NT2/D1 (cell line): ENCODE measurements at places on chromosomes 7 and 10.

DNA sequence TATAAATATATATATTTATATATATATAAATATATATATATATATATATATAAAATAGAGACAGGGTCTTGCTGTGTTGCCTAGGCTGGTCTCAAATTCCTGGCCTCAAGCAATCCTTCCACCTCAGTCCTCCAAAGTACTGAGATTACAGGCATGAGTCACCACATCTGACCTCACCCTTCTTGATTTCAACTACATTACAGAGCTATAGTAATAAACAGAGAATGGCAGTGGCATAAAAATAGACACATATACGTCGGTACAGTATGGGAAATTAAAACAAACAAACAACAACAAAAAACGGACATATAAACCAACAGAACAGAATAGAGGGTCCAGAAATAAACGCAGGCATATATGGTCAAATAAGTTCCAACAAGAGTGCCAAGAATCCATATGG is 77.6 kb upstream of the PPP1R3A start:
- no peak for DNase-seq

- no peak for DNase-seq
Observed at GRCh38 chr10:101666083-101666482, 28.9 kb downstream of the FBXW4 start.

DNA sequence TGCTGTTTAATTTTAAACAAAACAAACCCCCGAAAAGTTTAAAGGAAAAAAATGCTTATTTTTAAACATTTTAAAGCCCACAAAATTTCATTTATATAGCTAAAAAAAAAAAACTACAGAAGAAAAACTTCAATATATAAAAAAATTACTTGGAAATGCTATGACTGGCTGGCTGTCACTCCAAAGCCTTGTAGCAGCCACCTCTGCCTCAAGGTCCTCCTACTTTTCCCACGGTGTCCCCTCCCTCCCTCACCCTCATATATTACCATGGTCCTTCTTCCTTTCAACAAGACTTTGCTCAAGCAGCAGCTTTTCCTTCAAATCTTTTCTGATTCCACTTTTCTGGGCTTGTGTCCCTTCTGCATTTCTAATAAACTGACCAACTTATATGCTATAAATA is 122.0 kb downstream of the TPK1 start:
- no peak for DNase-seq

DNA sequence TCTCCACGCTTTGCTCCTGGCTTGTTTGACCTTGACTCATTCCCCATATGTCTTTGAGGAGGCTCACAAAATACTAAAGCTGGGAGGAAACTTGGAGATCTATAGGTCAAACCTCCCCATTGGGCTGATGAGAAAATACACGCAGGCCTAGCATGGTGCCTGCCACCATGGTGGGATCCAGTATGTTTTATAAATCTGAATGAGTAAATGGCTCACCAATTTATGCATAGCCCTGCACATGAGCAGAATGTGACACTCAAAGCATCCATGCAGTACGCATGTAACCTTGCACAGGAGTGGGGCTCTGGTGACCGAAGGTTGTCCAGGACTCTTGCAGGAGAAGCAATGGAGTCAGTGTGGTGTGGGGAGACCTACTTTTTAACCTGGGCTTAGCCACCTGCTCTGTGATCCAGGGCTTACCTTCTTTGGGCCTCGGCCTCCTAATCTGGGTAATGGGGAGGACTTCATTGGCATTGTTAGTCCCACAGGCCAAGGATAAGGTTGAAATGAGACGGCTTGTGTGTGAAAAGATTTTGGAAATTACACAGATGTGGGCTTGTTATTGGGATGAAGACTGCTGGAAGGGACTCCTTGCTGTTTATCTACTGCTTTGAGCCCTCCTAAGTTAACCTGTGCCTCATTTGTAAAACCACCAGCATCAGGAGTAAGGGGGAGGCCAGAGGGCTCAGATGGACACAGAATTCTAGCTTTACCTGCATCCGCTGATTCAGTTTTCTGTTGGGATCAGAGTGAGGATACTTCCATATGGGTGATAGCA is 58.4 kb downstream of the ADCYAP1R1 start:
- no peak for DNase-seq

DNA sequence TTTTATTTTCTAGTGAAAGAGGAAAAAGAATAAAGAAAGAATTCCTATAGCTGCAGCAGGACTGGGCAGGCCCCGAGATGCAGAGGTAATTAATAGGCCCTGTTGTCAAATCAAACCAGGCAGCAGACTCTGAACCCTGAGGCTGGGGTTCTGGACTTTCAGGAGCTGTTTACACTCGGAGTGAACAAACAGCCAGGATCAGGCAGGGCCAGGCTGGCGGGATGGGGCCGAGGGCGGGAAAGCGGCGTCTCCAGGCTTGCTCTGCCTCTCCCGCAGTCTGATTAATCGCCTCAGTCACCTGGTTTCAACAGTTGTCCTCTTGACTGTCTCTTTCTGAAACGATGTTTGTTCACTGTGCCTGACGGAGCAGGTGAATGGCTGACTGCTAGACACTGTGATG is 675.4 kb upstream of the FOXK1 start:
- DNase-seq: no peak

DNA sequence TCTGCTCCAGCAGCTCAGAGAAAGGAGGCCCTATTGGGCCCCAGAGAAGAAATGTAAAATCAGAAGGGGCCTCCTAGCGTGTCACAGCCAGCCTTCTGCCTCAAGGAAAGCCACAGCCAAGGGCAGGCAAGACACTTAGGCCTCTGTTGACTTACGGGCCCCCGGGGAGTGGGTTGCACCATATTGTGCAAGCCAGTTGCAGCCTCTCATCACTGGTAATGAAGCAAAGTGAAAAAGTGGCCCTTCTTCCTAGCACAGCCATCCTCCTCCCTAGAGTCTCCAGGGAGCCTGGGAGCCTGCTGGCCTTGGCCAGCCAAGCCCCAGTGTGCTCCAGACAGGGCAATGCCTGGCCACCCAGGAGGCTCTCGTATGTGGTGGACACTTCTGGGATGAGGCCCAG is 56.2 kb upstream of the GDF10 start:
- DNase-seq: no peak

GRCh38 chr7:124751027-124751426 is 14.6 kb downstream of the GPR37 start:
- DNase-seq: no peak

GRCh38 chr7:108805808-108806397 is 236.2 kb downstream of the DNAJB9 start:
- peak; percentile 38 for DNase-seq

DNA sequence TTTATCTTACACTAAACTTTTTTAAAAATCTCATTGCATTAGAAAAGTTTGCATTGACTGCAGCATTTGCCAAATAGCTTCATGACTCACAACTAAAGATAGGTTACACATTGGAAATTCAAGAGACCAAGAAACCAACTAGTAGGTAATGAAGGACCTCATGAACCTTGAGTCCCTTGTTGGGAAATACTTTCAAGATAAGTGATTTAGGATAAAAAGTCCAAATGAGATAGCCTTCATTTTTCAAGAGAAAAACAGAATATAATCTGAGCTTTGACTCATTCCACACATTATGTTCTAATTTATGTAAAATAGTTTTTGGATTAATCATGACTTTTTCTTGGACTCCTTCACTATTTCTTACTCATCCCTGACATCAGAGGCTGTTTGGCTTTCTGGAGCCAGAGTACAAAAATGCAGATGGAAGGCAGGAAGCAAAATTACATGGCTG is 13.1 kb upstream of the LIPF start:
- DNase-seq: no peak

DNA sequence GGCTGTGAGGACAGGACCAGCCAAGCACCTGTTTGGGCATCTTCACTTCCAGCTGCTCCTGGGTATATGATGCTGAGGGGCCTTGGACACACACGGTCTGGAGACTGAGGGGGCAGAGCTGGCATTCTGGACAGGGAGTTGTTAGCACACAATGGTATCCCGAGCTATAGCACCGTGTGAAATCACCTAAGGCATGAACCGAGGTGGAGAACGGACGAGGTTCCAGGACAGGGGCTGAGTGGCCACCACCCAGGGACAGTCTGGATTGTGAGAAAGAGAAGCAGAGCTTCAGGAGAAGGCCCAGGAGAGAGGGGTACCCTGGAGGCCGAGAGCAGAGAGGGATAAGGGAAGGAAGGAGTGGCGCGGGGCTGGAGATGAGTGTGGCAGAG is 571.8 kb downstream of the TCERG1L start:
- DNase-seq: no peak

GRCh38 chr10:26566525-26567350 is 128.6 kb downstream of the APBB1IP start:
- DNase-seq: no peak

DNA sequence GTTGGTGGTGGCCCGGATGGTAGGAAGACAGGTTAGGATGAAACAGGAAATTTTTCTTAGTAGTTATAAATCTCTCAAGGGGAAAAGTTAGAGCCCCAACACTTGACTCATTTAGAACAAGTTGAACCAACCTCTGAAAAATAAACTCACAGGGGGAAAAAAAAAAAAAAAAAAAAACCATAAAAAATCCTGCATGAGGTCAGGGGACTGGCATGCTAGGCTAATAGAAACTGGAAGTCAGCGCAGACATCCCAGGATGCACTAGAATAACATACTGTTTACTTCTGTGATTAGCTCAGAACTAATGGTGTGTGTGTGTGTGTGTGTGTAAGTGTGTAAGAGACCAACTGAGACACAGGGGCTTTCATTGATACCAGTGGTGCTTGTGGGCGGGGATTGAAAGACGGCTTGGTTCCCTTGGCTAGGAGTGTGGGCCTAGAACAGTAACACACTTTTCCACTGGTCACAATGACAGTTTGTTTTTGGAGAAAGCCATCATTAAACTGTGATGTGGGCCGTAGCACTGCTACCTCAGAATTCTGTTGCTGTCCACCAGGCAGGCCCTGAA is 491.6 kb upstream of the GALNT17 start:
- no peak for DNase-seq

- no peak for DNase-seq
Observed at GRCh38 chr7:77907281-77907680, 108.7 kb downstream of the PHTF2 start.

DNA sequence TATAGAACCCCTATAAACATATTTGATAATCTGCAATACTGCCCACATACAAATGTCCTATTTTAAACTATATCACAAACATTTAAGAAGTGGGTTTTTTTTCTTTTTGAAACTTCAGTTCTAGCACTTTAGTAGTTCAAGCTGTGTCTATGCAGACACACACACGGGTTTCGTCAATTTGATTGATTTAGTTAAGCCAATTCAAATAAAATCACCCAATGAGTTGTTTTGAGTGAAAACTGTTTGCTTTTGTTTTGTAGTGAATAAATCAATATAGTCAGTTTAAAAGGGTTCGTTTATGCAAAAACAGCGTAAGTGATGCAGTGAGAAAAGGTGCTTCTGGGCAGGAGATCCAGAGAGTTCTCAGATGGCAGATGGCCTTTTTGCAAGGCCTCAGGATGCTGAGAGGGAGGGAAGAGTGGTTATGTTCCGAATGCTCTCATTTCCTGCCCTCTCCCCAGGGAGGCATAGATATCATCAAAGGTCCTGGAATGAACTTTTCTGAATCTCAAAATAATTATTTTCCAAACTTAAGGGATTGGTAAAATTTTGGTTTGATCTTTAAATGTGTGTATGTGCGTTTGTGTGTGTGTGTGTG is 102.7 kb downstream of the AGMO start:
- no peak for DNase-seq

GRCh38 chr10:49606981-49607535 is 3.1 kb upstream of the SLC18A3 start:
- peak; percentile 51 for DNase-seq

GRCh38 chr7:16708511-16708910 is 45.0 kb upstream of the TSPAN13 start:
- DNase-seq: no peak

DNA sequence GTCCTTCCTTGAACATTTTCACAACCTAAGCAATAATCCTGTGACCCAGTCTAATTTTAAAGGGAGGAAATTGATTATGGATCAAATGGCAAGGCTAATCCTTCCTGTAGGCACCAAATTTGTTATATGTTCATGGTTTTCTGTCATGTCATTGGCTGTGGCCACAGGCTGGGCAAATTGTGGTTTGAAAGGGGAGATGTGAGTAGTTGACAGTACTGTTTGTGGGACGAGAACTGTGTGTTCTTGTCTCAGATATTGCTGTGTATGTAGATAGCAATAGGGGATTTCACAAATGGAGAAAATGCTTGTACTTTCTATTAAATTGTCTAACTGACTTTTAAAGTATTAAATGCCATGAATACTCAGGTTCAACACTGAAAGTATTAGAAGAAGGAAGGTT is 8.1 kb upstream of the PRKG1 start:
- no peak for DNase-seq

- DNase-seq: no peak
Observed at GRCh38 chr10:74103560-74104258, 46.9 kb downstream of the AP3M1 start.

DNA sequence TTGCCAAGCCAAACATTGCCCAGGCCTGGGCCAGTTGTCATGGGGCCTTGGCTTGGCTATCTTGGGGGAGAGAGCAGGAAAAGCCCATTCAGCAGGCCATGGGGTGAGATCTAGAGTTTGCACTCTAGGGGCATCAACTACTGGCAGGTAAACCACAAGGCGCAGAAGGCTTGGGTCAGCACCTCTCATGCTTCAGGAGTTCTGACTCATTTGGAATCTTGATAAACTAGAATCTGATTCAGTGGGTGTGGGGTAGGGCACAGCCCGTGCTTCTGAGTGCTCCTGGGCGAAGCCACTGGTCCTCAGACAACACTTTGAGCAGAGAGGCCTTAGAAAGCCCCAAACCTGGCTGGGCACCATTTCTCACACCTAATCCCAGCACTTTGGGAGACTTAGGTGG is 81.1 kb downstream of the RGS10 start:
- DNase-seq: no peak
